ENCODE measurements at places on chromosomes 3 and 15. TPM values are rescaled to one million over a fixed set of nuclear protein-coding genes. Genes with fewer than 3 reads are reported as not detected.
A peak's percentile ranks its signal among the peaks of the same experiment; 100 is the strongest.

The STXBP5L gene
- polyA plus RNA-seq: 2.3 TPM

The GHSR gene
- polyA plus RNA-seq: 0.63 TPM

The SLC12A1 gene
- 1.2 TPM for polyA plus RNA-seq

The MST1R gene
- polyA plus RNA-seq: 15.9 TPM

The SLC7A14 gene
- 0.15 TPM for polyA plus RNA-seq

The FAM174B gene
- polyA plus RNA-seq: 18.7 TPM

GRCh38 chr3:139939681-139940190, 4.8 kb downstream of the CLSTN2 start:
- no peak for DNase-seq

DNA sequence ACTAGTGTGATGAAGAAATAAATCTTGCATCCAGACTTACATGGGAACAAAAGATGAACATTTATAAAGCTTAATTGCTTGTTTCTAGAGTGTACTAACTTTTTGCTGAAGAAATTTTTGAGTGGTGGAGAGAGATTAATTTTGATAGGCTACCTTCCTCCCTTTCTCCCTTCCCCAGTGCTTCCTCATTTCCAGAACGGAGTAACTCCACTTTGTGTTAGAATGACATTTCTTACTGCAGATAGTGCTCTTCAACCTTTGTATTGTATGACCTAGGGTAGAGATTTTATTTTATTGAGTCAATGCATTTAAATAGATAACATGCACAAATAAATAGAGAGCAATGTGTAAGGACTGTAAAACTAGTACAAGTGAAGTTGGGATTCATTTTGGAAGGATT, 1.9 kb downstream of the ATP1B3 start:
- no peak for DNase-seq

GRCh38 chr15:41621200-41622193, 38.7 kb upstream of the MGA start:
- peak; percentile 91 for DNase-seq

- no peak for DNase-seq
Measured at GRCh38 chr15:77235566-77235965, 164.7 kb upstream of the TSPAN3 start.

DNA sequence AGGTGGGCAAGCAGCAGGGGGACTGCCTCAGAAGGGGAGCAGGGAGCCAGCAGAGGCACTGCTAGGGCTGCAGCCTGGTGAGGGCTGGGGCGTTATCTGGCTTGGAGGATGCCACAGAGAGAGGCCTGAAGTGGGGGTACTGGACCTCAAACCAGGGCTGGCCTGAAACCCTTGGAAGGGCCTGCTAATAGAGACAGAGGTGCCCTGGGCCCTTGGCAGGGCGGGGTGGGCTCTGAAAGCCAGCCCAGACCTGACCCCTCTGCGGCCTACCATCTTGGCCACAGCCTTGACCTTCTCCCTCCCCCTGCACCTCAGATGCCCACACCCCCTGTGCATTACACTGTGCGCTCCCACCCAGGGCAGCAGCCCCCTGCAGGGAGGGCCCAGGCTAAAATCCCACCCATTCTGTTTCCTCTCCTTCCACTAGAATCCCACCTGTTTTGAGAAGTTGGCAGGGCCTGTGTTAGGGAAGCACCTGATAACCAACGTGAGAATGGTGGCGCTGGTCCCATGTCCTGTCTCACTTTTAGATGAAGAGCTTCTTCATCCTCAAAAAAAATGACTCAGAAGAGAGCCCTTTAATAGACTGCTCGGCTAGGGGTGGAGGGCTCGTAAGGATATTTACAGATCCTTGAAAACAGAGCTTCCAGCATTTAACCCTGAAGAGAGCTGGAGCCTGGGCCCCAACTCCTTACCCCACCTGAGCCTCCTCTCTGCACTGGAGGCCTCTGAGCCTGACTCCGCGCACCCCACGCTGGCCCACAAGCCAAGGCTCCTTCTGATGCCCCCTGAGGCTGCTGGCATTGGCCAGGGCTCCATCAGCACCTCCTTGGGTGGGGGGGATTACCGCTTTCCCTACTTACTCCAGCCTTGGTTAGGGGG, 29.8 kb downstream of the LOXL1 start:
- DNase-seq: no peak

DNA sequence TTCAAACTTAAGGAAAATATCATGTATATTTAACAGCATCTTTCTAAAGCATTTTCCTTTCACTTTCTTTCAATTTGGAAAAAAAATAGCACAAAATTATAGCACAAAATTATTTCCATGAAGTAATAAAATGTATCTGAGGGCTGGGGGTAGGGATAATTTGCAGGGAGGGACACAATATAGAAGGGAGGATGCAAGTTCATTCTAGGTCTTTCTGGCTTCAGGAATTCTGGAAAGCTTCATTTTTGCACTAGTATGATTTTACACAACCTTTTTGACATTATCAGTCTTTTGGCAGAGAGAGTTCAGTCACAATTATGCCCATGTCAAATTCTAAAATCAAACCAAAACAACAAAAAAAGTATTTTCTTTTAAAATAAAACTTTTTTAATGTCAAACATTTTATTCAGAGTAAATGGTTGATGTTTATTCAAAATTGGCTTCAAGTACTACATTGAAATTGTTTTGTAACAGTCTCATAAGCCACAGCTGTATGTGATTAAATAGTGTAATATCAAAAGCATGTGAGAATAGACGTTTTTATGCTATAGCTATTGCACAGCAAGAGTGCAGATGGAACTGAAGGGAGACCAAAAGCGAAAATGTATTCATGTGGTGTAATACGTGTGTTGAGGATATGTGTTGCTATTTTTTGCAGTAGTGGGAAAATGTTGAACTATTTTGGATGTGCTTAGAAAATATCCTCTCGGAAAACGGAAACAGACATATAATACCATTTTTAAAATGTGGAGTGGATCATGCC, 5.8 kb downstream of the RBMS3 start:
- no peak for DNase-seq

DNA sequence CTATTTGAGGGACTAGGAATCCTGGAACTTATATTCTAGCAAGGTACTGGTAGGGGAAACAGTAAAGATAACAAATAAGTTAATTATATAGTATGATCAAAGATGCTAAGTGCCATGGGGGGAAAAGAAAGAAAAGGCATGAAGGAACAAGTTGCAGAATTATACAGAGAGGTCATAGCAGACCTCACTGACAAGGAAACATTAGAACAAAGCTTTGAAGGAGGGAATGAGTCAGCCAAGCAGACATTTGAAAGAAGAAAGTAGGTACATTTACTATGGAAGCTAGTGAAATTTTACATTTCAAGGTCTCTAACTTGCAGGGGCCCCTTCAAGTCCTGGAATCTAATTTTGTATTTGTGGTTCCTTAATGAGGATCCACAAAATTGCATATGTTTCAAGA, 57.2 kb upstream of the TIPARP start:
- no peak for DNase-seq

- no peak for DNase-seq
Measured at GRCh38 chr15:98858610-98859023, 149.0 kb downstream of the PGPEP1L start.

GRCh38 chr3:51874411-51874810, 990 bp downstream of the IQCF5 start:
- DNase-seq: no peak

GRCh38 chr3:632571-633170, 436.1 kb downstream of the CHL1 start:
- DNase-seq: peak; percentile 88

DNA sequence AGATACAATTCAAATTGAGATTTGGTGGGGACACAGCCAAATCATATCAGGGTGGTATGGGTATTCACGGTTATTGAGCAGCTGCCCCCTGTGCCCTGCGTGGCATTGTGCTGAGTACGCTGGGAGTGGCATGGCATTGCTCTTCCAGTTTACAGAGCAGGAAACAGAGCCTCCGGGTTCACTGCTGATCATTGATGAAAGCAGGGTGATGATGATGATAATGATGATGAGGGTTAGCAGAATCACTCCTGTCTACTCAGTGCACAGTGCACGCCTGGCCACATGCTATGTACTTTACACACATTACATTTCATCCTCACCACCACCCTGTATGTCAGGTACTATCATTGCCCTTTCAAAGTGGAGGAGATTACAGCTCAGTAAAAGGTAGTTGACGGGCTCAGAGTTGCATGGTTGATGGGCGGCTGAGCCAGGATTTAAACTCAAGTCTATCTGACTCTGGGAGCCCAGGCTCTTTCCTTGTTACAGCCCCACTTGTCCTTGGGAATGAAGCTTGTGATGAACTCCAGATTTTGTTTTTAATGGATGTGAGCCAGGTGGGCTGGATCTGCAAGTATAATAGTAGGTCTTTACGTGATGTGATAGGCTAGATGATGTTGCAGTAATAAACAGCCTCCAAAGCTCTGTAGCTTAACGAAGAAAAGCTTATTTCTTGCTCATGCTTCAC, 87.6 kb upstream of the MYZAP start:
- DNase-seq: peak; percentile 71

- DNase-seq: no peak
Measured at GRCh38 chr15:31206386-31207181, 105.1 kb upstream of the TRPM1 start.

DNA sequence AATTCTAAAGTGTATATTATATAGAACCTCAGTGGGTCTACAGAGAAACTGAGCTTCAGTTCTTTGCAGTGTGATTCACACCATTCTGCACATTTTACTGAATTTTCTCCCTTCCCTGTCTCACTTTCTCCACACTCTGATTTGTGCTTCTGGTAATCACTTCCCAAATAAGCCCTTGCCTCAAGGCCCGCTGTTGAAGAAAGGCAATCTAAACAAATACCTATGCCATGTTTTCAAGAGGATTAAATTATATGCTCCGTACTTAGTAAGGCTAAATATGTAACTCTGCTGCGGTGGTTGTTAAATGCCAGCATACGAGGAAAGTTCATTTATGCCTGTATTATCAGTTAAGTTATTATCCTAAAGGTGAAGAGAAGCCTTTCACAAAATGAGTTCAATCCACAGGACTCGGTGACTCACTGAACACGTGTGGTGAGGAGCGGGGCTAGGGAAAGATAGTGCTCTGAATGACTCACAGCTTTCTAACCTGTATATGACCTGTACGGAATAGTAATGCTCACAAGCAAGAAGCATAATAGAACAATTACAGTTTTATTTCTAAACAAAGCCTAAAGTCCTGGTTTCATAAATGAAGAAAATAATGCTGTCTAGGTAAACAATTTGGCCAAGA, 25.1 kb downstream of the CNTN6 start:
- DNase-seq: no peak

GRCh38 chr3:81621277-81621676, 140.2 kb downstream of the GBE1 start:
- no peak for DNase-seq

- DNase-seq: no peak
Measured at GRCh38 chr15:43931119-43931518, 104.3 kb downstream of the WDR76 start.

DNA sequence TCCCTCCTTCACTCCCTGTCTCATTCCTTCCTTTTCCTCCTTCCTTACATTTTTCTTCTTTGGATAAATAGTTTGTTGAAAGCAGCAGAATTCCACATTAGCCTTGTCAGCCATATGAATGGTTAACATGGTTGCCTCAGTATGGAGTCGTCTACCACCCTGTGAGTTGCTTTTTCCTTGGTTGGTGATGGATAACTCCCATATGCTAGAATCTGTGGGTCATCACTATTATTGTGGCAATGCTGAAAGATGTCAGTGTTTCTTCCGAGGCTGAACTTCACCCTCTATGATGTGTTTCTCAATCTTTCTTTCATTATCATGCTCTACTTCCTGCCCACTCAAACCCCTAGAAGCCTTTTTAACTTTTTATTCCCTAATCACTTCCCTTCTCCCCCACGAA, 481.8 kb upstream of the KCNMB2 start:
- DNase-seq: no peak

Data from testis (tissue), 5 donors.